ENCODE measurements at places on chromosomes 3 and 15. TPM values are rescaled to one million over a fixed set of nuclear protein-coding genes. Genes with fewer than 3 reads are reported as not detected.

- no peaks in the 10 kb centered on the region for H3K36me3 ChIP-seq
- H3K27me3 ChIP-seq: no peaks in the 10 kb centered on the region
- H3K4me3 ChIP-seq: no peak overlapping the region
- no peak overlapping the region for H3K27ac ChIP-seq
- H3K4me1 ChIP-seq: no peaks in the 10 kb centered on the region
- DNase-seq: no peak
These were observed 27.4 kb upstream of the GOLGA6C start for GRCh38 chr15:75230551-75231371.

- H3K4me3 ChIP-seq: no peak overlapping the region
- no peaks in the 10 kb centered on the region for H3K4me1 ChIP-seq
- H3K27ac ChIP-seq: no peak overlapping the region
- H3K36me3 ChIP-seq: peaks cover 31% of the 10 kb centered on the region
- no peaks in the 10 kb centered on the region for H3K27me3 ChIP-seq
These were observed 10.3 kb downstream of the PKM start for GRCh38 chr15:72220687-72221086.

PROS1 gene
- total RNA-seq: 7.7 TPM

ZNF80 gene
- total RNA-seq: not detected

GRCh38 chr15:47806008-47806407, 88.7 kb downstream of the SEMA6D start:
- no peak overlapping the region for H3K27ac ChIP-seq
- no peak for DNase-seq
- H3K4me3 ChIP-seq: no peak overlapping the region

DNA sequence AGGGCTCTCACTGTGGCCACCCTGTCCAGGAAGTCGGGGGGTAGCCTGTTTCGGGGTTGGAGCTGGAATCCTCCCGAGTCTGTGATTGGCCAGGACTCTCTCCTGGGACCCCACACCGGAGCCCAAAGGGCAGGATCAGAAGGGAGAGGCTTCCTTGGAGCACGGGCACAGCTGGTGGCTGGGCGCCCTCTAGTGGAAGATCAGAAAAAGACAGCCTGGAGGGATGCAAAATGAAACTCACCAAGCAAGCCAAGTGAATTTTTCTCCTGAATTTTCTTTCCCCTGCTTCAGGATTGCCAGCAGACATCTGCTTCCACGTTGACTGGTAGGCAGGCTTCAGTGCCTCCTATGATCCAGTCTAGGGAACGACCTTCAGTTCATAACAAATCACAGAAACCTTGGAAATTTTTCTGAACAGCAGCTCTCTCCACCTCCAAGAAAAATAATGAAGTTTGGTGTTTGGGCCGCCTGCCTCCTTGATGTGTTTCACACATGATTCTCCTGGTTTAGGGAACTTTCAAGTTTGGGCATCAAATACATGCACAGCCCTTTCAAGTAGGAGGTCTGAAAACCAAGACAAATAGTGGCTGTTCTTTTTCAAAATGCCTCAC, 224.6 kb downstream of the VPS13C start:
- DNase-seq: peak; percentile 71
- no peaks in the 10 kb centered on the region for H3K27me3 ChIP-seq
- no peak overlapping the region for H3K27ac ChIP-seq
- no peaks in the 10 kb centered on the region for H3K36me3 ChIP-seq
- no peaks in the 10 kb centered on the region for H3K4me1 ChIP-seq

DNA sequence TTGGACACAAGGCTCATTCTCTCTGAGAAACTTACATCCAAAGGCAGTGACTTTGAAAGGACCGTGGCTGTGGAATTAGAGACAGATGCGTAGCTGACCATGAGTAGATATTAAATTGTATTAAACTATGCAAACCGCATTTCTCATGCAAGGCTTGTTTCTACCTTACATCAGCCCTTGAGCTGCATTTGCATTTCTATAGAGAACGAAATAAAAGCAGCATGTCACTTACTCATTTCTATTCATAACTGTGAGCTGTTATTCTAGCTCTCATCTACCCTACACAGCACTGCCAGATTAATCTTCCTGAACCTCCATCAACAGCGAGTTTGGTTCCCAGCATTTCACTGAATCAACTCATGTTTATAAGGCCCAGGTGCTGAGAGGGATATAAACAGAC, 72.3 kb downstream of the THSD4 start:
- no peak overlapping the region for H3K4me3 ChIP-seq
- H3K4me1 ChIP-seq: no peaks in the 10 kb centered on the region
- no peaks in the 10 kb centered on the region for H3K36me3 ChIP-seq
- H3K27me3 ChIP-seq: no peaks in the 10 kb centered on the region
- no peak for DNase-seq

GRCh38 chr3:27324686-27325085, 44.5 kb downstream of the NEK10 start:
- H3K36me3 ChIP-seq: no peaks in the 10 kb centered on the region
- no peaks in the 10 kb centered on the region for H3K27me3 ChIP-seq
- H3K4me1 ChIP-seq: no peaks in the 10 kb centered on the region
- no peak overlapping the region for H3K4me3 ChIP-seq

- H3K27me3 ChIP-seq: no peaks in the 10 kb centered on the region
- no peak overlapping the region for H3K27ac ChIP-seq
- no peaks in the 10 kb centered on the region for H3K36me3 ChIP-seq
- no peaks in the 10 kb centered on the region for H3K4me1 ChIP-seq
- DNase-seq: no peak
- no peak overlapping the region for H3K4me3 ChIP-seq
These were observed 113.8 kb upstream of the RAD18 start for GRCh38 chr3:9077029-9077428.

TGM5 gene
- total RNA-seq: not detected

DNA sequence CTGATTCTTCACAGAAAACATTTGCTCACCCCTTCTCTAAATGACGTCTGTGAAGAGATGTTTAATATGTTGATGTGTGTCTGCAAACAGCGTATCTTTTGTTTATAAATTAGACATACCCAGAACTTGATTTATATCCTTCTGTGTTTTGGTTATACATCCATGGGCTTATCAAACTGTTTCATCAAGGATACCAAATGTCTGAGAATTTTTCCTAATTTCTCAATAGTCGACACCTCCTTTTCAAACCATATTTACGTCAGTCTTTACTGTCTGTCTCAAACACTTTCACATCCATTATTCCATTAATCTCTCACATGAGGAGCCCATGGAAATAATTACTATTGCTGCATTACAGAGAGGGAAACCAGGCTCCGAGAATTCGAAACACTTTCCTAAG, 85.4 kb downstream of the FGF12 start:
- DNase-seq: no peak
- no peaks in the 10 kb centered on the region for H3K27me3 ChIP-seq
- no peaks in the 10 kb centered on the region for H3K36me3 ChIP-seq
- H3K27ac ChIP-seq: no peak overlapping the region

- no peaks in the 10 kb centered on the region for H3K4me1 ChIP-seq
- H3K27me3 ChIP-seq: no peaks in the 10 kb centered on the region
- H3K4me3 ChIP-seq: no peak overlapping the region
- no peaks in the 10 kb centered on the region for H3K36me3 ChIP-seq
- no peak for DNase-seq
- H3K27ac ChIP-seq: peak overlapping the region; percentile 4
These were observed 102.7 kb downstream of the SLCO3A1 start for GRCh38 chr15:91956026-91956723.

USP3 gene
- 39.3 TPM for total RNA-seq

SPESP1 gene
- total RNA-seq: 1.0 TPM

DNA sequence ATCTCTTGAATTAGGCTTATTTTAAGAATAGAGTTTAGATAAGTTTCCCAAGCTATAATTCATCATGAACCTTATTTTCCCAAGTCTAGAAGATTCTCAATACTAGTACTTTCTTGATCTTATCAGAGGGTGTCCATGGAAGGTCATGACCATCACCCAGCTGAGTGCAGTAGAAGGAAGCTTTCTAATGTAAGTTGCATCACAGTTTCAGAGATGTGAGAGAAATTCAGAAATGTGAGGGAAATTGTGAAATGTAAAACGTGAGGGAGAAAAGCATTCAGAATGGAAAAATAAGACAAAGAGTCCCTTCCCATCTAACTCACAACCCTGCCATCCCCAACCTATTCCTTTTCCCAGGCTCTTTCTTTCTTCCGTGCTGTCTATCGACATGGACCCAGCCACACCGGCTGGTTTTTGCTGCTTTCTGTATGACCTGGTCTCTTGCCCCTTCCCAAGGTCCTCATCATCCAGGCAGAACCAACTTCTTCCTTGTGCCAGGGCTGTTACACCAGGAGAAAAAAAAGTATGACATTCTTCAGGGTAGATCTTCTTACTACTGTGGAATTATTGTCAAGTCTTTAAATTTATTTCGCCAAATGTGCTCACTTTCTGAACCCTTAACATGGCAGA, 6.7 kb downstream of the CAPN3 start:
- no peaks in the 10 kb centered on the region for H3K27me3 ChIP-seq
- H3K4me1 ChIP-seq: no peaks in the 10 kb centered on the region
- H3K36me3 ChIP-seq: no peaks in the 10 kb centered on the region
- H3K27ac ChIP-seq: no peak overlapping the region

DNA sequence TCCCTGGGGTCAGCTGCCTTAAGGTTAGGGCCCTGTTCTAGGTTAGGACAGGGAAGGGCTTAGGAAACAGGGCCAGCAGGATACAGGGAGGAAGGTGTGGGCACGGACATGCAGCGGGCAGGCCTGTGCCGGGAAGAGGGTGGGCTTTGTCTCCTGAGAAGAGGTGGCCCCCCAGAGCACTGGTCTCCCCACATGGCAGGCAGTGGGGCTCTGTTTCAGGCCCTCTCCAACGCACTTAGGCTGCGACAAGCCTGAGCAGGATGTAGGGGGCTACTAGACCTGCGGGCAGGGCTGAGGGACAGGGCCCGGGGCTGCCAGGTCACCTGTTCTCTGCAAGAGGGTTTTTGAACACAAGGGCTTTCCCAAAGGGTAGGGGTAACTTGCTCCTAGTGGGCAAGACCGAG, 33.5 kb downstream of the KLF13 start:
- peak overlapping the region; percentile 86 for H3K27ac ChIP-seq
- no peak overlapping the region for H3K4me3 ChIP-seq
- H3K27me3 ChIP-seq: no peaks in the 10 kb centered on the region
- H3K4me1 ChIP-seq: peaks cover 78% of the 10 kb centered on the region
- peak; percentile 70 for DNase-seq
- no peaks in the 10 kb centered on the region for H3K36me3 ChIP-seq

MAPKAPK3 gene
- 22.6 TPM for total RNA-seq

TRIM42 gene
- not detected for total RNA-seq

DNA sequence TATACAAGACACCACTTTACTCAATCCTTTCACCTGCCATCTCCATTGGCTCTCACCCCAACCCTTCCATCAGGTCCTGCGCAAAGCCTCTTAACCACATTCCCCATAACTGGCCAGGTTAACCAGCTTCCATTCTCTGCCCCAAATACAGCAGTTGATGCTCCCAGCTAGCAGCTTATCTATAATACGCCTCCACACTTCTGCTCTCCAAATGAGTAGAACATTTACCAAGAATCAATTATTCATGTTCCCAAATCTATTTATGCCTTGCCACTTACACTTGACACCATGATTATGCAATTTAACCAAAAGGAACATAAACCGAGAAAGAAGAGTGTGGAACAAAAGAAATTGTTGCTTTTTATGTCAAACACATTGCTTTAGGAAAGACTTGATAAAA, 103.7 kb upstream of the TPM1 start:
- no peak overlapping the region for H3K4me3 ChIP-seq
- H3K36me3 ChIP-seq: no peaks in the 10 kb centered on the region
- no peaks in the 10 kb centered on the region for H3K4me1 ChIP-seq
- no peaks in the 10 kb centered on the region for H3K27me3 ChIP-seq

DNA sequence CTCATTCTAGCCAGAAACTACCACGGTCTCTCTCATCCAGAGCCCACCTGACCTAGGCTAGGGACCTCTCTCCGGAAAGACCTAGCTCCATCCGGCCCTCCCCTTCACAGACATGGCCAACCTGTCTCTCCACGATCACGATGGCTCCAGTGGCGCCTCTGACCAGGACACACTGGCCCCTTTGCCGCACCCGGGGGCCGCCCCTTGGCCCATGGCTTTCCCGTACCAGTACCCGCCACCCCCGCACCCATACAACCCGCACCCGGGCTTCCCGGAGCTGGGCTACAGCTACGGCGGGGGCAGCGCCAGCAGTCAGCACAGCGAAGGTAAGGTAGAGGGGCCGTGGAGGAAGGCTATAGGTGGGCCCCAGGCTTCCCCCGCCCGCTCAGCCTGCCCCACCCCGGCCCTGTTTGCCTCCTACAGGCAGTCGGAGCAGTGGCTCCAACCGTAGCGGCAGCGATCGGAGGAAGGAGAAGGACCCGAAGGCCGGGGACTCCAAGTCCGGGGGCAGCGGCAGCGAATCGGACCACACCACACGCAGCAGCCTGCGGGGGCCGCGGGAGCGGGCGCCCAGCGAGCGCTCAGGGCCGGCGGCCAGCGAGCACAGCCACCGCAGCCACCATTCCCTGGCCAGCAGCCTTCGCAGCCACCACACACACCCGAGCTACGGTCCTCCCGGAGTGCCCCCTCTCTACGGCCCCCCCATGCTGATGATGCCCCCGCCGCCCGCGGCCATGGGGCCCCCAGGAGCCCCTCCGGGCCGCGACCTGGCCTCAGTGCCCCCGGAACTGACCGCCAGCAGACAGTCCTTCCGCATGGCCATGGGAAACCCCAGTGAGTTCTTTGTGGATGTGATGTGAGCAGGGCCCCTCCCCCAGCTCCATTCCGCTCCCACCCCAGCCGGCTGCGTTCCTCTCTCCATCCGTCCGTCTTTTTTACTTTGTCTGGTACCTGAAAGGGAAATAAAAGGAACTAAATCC, 4.5 kb upstream of the AP2M1 start:
- no peak overlapping the region for H3K4me3 ChIP-seq
- no peak overlapping the region for H3K27ac ChIP-seq
- peaks cover 41% of the 10 kb centered on the region for H3K36me3 ChIP-seq
- H3K27me3 ChIP-seq: no peaks in the 10 kb centered on the region

DNA sequence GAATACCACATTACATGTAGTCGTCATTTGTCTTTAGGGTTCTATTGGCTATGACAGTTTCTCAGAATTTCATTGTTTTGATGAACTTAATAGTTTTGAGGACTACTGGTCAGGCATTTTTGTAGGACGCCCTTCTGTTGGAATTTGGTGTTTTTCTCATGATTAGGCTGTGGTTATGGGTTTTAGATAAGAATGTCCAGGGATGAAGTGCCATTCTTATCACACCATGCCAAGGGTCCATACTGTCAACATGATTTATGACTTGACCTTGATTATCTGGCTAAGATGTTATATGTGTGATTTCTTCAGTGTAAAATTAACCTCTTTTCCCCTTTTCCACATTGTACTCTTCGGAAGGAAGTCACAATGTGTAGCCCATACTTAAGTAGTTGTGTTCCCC, 135.3 kb downstream of the DIPK2A start:
- H3K27ac ChIP-seq: no peak overlapping the region
- H3K27me3 ChIP-seq: no peaks in the 10 kb centered on the region
- H3K4me1 ChIP-seq: no peaks in the 10 kb centered on the region
- H3K4me3 ChIP-seq: no peak overlapping the region

MST1R gene
- 7.5 TPM for total RNA-seq

ZNF639 gene
- 17.2 TPM for total RNA-seq

- DNase-seq: no peak
These were observed 53.1 kb downstream of the LMCD1 start for GRCh38 chr3:8554696-8555095.

- H3K4me1 ChIP-seq: no peaks in the 10 kb centered on the region
- H3K27me3 ChIP-seq: no peaks in the 10 kb centered on the region
- H3K27ac ChIP-seq: no peak overlapping the region
- no peak overlapping the region for H3K4me3 ChIP-seq
- H3K36me3 ChIP-seq: no peaks in the 10 kb centered on the region
- no peak for DNase-seq
These were observed 32.6 kb upstream of the ITGA11 start for GRCh38 chr15:68464448-68465090.

SI gene
- total RNA-seq: not detected

- H3K27me3 ChIP-seq: no peaks in the 10 kb centered on the region
- H3K27ac ChIP-seq: peak overlapping the region; percentile 46
- no peak for DNase-seq
- H3K4me3 ChIP-seq: no peak overlapping the region
These were observed 110.2 kb downstream of the PLCL2 start for GRCh38 chr3:16994854-16995525.
